Activated CD4-positive, alpha-beta T cell treated with anti-CD3 and anti-CD28 coated beads for 36 hours (primary cell): ENCODE measurements at places on chromosomes 12 and 14. TPM values are rescaled to one million over a fixed set of nuclear protein-coding genes. Genes with fewer than 3 reads are reported as not detected.

INSM2 gene
- not detected for total RNA-seq

PARP11 gene
- 20.9 TPM for total RNA-seq

DNA sequence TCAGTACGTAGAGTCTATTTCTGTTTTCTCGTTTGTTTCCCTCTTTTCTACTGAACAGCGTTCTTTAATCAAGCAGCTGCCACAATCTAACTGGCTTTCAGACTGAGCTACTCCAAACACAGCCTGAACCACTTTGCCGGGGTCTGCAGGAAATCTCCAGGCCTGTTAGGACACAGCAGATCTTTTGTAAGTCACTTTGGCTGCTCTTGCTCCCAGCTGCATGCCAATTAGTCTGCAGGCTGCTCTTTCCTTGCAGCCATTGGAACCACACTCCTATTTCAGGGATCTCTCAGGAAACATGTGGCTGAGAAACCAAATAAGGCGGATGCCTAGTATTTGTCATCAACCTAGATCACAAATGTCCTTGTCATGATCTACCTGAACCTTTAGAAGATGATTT, 73.6 kb downstream of the TMTC1 start:
- no peak overlapping the region for H3K4me3 ChIP-seq
- H3K27me3 ChIP-seq: peaks cover 2% of the 10 kb centered on the region
- no peak overlapping the region for H3K27ac ChIP-seq
- no peaks in the 10 kb centered on the region for H3K4me1 ChIP-seq
- peak; percentile 4 for DNase-seq
- H3K36me3 ChIP-seq: no peaks in the 10 kb centered on the region

GRCh38 chr12:113056631-113057488, at the start of gene DTX1:
Gene DTX1, plus strand, starts transcription at chr12:113056730. Its CDS starts 1,463 bp downstream, at chr12:113058193.
- peak within 1 kb of the TSS; percentile 74 for H3K27ac ChIP-seq
- peaks cover 35% of the 10 kb centered on the region for H3K4me1 ChIP-seq
- peak within 1 kb of the TSS; percentile 74 for H3K4me3 ChIP-seq
- no peaks in the 10 kb centered on the region for H3K27me3 ChIP-seq

- no peaks in the 10 kb centered on the region for H3K36me3 ChIP-seq
- H3K27me3 ChIP-seq: peaks cover 64% of the 10 kb centered on the region
- H3K4me3 ChIP-seq: no peak overlapping the region
- DNase-seq: no peak
Observed at GRCh38 chr12:114414031-114414865, 8.3 kb upstream of the TBX5 start.
